HCT116 (cell line): ENCODE measurements at places on chromosomes 12 and 14. TPM values are rescaled to one million over a fixed set of nuclear protein-coding genes. Genes with fewer than 3 reads are reported as not detected.
A peak's percentile ranks its signal among the peaks of the same experiment; 100 is the strongest.

Gene SCNN1A
- total RNA-seq, result 118 TPM

DNA sequence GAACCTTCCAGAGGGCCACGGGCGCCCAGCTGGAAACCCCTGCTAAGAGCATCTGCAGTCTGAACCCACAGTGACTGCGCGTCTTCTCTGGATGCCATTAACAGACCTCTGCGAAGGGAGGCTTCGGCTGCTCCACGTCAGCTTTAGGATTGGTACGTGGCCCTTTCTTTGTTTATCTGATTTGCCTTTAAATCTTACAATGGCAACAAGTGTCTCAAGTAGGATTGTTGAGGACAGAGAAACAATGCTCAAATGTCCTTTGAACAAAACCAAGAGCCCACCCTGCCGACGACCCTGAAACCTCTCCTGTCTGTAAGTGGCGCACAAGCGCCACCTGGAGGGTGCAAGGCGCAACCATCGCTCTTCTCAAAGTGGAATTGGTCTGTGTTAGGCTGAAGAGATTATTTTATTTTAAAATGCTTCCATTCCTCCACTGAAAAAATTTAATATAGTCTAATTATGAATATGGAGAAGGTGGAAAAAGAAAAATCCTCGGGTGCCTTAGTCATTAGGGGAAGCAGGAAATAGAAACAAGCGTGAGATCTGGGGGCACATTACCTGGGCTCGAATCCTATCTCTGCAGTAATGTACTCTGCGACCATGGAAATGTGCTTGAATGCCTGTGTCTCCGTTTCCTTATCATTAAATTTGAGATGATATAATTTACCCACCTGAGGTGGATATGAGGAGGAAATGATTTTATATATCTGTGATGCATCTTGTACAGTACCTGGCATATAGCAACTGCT lies 82.6 kb upstream of the PTPRB start:
- no peaks in the 10 kb centered on the region for H3K27me3 ChIP-seq
- H3K4me3 ChIP-seq, result no peak overlapping the region
- no peaks in the 10 kb centered on the region for H3K4me1 ChIP-seq
- no peak overlapping the region for H3K27ac ChIP-seq

GRCh38 chr12:79690142-79690637 lies 574 bp downstream of the PAWR start:
- H3K27me3 ChIP-seq, result no peaks in the 10 kb centered on the region
- no peak for DNase-seq
- H3K36me3 ChIP-seq, result no peaks in the 10 kb centered on the region
- H3K27ac ChIP-seq, result peak overlapping the region; percentile 96

DNA sequence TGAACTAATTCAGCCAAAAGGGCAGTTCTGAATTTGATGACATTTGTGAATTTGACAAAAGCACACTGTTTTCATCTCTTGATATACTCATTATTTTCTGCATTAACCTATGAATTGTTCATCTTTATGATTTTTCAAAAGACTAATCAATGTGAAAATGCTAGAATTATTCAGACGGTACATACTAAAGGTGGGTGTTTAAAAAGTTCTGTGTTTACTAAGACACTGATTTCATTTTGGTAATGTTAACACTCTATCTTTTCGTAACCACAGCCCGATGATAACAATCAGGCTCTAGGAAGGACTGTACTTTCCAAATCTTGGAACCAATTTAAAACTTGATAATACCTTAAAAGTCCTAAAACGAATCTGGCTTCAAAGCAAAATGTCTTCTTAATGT lies 9.4 kb downstream of the AKAP5 start:
- no peaks in the 10 kb centered on the region for H3K4me1 ChIP-seq
- H3K36me3 ChIP-seq, result no peaks in the 10 kb centered on the region
- no peak overlapping the region for H3K4me3 ChIP-seq
- H3K27ac ChIP-seq, result no peak overlapping the region
- DNase-seq, result no peak

DNA sequence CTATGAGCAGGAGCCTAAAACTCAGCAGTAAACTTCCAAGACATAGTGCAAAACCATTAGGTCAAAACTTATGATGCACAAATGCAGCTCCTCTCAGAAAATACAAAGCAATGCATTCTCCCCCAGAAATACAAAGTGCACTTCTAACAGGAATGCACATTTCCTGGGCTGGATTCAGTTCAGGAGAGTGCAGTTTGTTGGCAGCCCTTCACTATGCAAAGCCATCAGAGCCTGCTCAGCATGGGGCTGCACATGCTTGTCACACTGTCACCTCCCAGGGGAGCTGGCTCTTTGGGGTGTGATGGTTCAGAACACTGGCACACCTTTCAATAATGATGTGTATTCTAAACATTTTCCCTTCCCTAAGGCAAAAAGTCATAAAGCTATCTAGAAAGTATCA lies 110.4 kb downstream of the KCNK10 start:
- no peaks in the 10 kb centered on the region for H3K4me1 ChIP-seq
- no peak overlapping the region for H3K27ac ChIP-seq
- no peak for DNase-seq

- no peak overlapping the region for H3K27ac ChIP-seq
- no peaks in the 10 kb centered on the region for H3K36me3 ChIP-seq
- H3K4me1 ChIP-seq, result peaks cover 10% of the 10 kb centered on the region
- DNase-seq, result no peak
- H3K4me3 ChIP-seq, result no peak overlapping the region
- H3K27me3 ChIP-seq, result no peaks in the 10 kb centered on the region
These were observed 120.8 kb downstream of the PTCSC3 start for GRCh38 chr14:36055681-36056225.

DNA sequence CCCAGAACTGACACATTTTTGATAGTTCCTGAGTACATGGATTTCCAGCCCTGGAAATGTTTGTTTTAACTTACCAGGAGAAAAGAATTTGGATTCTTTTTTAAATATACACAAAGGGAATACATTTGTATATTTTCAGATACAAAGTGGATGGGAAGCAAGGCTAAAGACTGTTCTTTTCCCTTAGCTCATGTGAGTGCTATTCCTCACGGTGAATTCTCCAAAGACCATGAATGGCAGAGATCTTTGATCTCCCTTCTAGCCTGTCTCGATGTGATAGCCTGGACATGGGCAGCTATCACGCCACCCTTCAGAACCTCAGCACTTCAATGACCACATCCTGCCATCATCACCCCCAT lies 91.3 kb downstream of the DPF3 start:
- no peaks in the 10 kb centered on the region for H3K36me3 ChIP-seq
- no peak for DNase-seq
- peaks cover 2% of the 10 kb centered on the region; the same call in 1 of the 2 replicates for H3K4me1 ChIP-seq
- no peak overlapping the region for H3K4me3 ChIP-seq
- no peaks in the 10 kb centered on the region for H3K27me3 ChIP-seq

Gene B4GALNT3
- 18.2 TPM for total RNA-seq

Gene RDH16
- total RNA-seq, result 0.59 TPM

Gene CCDC175
- total RNA-seq, result not detected

DNA sequence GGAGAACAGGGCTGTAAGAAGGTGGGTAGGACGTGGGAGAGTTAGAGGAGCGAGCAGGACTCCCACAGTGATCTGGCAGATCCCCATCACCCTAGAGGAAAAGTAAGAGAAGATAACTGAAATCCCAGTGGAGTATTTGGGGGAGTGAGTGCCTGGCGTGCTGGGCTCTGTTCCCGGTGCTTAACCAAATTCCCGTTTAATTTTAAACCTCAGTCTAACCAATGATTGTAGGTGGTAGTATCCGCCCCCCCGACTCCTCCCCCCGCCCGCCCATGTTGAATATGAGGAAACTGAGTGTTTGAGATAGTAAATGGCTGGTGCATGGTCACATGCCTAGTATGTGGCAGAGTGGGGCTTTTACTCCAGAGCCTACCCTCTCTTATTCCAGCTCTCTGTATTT lies 1.2 kb downstream of the TARBP2 start:
- no peaks in the 10 kb centered on the region for H3K27me3 ChIP-seq
- peaks cover 34% of the 10 kb centered on the region for H3K4me1 ChIP-seq
- peak overlapping the region; percentile 87 for H3K4me3 ChIP-seq
- no peak for DNase-seq
- peaks cover 9% of the 10 kb centered on the region for H3K36me3 ChIP-seq

DNA sequence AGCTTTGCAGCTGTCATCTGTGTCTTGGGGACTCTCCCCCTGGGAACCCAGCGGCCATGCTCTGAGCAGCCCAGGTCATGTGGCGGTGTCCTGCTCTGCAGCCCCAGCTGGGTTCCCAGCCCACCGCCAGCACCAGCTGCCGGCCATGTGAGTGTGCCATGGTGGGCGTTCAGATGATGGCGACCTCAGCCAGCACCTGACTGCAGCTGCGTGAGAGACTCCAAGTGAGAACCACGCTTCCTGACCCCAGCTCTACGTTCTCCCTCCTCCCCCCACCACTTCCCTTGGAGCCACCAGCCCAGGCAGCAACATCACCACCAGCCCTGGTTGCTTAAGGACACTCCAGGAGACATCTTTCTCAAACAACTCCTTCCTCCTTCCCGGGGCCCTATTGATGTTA lies 68.8 kb downstream of the SLC24A4 start:
- H3K27me3 ChIP-seq, result no peaks in the 10 kb centered on the region
- no peak for DNase-seq
- H3K4me3 ChIP-seq, result no peak overlapping the region
- no peak overlapping the region for H3K27ac ChIP-seq
- H3K36me3 ChIP-seq, result no peaks in the 10 kb centered on the region

- no peak overlapping the region for H3K27ac ChIP-seq
- H3K4me1 ChIP-seq, result no peaks in the 10 kb centered on the region
- no peaks in the 10 kb centered on the region for H3K36me3 ChIP-seq
- H3K27me3 ChIP-seq, result no peaks in the 10 kb centered on the region
These were observed 101.6 kb downstream of the SOX5 start for GRCh38 chr12:23847857-23848256.

Gene PTPRB
- total RNA-seq, result 0.17 TPM

DNA sequence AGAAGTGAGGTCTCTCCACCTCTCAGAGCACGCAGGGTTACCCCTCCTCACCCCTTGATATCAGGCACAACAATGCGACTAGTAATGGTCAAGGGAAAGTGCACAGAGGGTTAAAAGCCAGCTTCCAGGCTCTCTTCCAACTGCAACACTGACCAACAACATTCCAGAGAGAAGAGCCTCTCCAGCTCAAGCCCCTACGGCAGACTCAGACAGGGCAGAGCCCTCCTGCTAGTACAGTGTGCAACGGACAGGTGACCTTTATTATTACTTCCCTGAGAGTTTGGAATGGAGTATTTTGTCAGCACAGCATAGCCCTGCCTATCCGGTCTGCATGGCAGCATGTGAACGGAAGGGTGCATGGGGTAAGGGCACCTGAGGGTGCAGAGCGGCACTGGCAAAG lies 73.0 kb downstream of the PTPN21 start:
- H3K27me3 ChIP-seq, result no peaks in the 10 kb centered on the region
- H3K27ac ChIP-seq, result no peak overlapping the region
- DNase-seq, result no peak
- no peaks in the 10 kb centered on the region; the same call in 1 of the 2 replicates for H3K36me3 ChIP-seq
- H3K4me1 ChIP-seq, result no peaks in the 10 kb centered on the region
- H3K4me3 ChIP-seq, result no peak overlapping the region

DNA sequence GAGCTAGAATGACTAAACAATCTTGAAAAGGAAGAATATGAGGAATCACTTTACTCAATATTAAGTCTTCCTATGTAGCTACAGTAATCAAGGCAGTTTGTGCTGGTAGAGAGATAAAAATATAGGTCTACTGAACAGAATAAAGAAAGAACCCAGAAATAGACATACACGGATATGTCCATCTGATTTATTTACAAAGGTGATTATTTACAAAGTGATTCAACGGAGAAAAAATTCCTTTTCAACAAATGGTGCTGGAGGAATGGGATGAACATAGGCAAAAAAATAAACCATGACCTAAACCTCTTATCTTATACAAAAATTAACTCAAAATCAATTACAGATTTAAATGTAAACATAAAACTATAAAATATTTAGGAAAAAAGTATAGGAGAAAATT lies 36.6 kb downstream of the TAOK3 start:
- H3K4me3 ChIP-seq, result no peak overlapping the region
- H3K27me3 ChIP-seq, result no peaks in the 10 kb centered on the region
- H3K27ac ChIP-seq, result no peak overlapping the region
- no peaks in the 10 kb centered on the region for H3K36me3 ChIP-seq

Gene DEGS2
- 1.8 TPM for total RNA-seq

Gene DPF3
- 0.27 TPM for total RNA-seq

DNA sequence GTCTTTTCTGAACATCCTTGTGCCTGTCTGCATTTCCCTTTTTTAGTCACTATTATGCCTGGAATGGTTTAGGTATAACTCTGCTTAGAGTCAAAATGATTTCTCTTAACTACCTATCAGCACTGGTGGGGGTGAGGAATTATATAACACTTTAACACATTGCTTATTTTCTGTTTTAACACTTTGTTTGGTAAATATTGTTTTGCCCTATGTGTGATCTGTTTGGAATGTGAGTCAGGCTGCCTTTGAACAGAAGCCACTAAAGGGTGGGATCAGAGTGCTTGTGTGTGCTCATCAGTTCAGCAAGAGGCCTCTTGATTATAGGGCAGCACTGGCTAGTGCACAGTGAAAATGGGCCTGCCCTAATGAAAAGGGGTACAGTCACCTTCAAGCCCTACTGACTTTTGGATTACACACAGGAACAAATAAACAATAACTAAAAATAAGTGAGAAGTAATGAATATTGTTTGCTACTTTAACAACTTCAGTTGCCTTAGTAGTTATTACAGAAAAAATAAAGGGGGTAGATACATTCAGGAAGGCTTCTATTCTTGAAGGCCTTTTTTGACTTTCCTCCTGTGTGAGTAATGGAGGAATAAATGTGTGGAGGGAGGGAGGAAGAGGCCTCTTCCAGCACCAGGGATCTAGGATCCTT lies 23.2 kb downstream of the NGDN start:
- no peaks in the 10 kb centered on the region for H3K27me3 ChIP-seq
- H3K27ac ChIP-seq, result no peak overlapping the region
- H3K4me3 ChIP-seq, result no peak overlapping the region
- DNase-seq, result no peak
- H3K36me3 ChIP-seq, result no peaks in the 10 kb centered on the region

GRCh38 chr12:102421802-102422583 lies 58.4 kb downstream of the IGF1 start:
- H3K27ac ChIP-seq, result no peak overlapping the region
- H3K4me1 ChIP-seq, result no peaks in the 10 kb centered on the region
- no peak for DNase-seq

DNA sequence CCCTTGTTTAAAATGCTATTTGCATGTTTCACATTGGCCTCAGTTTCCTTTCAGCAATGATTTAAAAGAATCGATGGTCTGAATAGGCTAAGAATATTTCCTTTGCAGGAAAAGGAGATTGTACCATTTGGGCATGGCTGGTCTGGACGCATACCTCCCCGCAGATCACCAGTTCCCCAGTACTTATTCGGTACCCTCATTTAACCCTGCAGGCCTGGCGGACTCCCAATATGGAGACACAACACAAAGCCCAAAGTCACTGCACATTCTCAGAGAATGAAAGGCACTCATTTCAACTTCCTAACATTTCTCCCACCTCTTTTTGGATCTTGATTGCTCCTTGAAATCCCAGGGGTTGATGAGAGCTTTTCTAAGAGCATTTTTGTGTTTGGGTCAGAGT lies 152.9 kb downstream of the GCH1 start:
- no peaks in the 10 kb centered on the region for H3K27me3 ChIP-seq
- DNase-seq, result no peak
- no peak overlapping the region for H3K27ac ChIP-seq
- no peak overlapping the region for H3K4me3 ChIP-seq

- H3K27ac ChIP-seq, result peak overlapping the region; percentile 70
- no peaks in the 10 kb centered on the region for H3K27me3 ChIP-seq
- no peak overlapping the region for H3K4me3 ChIP-seq
- no peaks in the 10 kb centered on the region for H3K36me3 ChIP-seq
These were observed 472.2 kb downstream of the RAD51B start for GRCh38 chr14:68291820-68292219.

Gene TAS2R19
- 1.6 TPM for total RNA-seq
